MM.1S (cell line): ENCODE measurements at places on chromosomes 3 and 15.

- no peak for DNase-seq
These were observed 165.7 kb downstream of the ZNF385D start for GRCh38 chr3:21585216-21585740.

GRCh38 chr3:169627073-169627472 is 36.4 kb downstream of the MECOM start:
- peak; percentile 97 for DNase-seq

GRCh38 chr3:165523801-165524200 is 313.4 kb downstream of the BCHE start:
- DNase-seq = no peak

DNA sequence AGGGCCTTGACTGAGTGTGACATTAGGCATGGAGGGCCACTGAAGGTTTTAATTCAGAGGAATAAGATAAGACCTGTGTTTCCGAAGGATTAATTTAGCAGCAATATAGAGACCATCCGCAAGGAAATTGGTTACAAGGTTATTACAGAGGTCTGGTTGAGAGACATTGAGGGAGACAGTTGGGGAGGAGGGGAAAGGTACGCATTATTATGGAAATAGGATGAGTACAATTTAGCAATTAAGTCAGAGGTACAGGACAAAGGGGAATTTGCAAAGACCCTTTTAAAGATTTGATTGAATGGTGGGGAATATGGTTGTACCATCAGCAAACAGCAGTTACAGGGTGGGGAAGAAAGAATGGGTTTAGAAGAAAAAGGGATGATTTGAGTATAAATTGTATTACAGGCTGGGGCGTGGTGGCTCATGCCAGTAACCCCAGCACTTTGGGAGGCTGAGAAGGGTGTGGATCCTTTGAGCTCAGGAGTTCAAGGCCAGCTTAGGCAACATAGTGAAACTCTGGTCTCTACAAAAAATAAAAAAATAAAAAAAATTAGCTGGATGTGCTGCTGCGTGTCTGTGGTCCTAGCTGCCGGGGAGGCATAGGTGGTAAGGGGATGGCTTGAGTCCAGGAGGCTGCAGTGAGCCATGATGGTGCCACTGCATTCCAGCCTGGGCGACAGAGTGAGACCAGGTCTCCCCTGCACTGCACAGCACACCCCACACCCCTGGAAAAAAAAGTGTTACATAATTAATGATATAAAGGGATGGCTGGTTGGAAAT is 11.3 kb downstream of the ARL8B start:
- DNase-seq = no peak

- no peak for DNase-seq
These were observed 18.2 kb downstream of the OR5K4 start for GRCh38 chr3:98371853-98372252.

DNA sequence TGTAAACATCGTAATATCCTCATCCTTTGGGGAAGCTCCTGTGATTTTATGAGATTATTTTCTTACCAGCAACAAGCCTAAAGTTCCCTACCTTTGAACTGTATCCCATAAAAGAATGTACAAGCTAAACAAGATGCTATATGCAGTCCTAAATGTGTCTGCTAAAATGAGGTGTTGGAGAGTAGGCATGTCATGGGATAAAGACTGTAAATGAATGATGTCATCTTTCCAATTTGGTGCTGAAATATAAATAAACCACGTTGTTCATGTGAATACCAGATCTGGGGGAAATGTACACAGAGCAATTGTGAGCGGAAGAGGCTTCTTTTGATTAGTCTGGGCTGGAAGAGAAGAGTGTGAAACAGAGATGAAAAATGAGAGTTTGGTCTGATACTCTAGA is 214.9 kb upstream of the WNT5A start:
- no peak for DNase-seq

DNA sequence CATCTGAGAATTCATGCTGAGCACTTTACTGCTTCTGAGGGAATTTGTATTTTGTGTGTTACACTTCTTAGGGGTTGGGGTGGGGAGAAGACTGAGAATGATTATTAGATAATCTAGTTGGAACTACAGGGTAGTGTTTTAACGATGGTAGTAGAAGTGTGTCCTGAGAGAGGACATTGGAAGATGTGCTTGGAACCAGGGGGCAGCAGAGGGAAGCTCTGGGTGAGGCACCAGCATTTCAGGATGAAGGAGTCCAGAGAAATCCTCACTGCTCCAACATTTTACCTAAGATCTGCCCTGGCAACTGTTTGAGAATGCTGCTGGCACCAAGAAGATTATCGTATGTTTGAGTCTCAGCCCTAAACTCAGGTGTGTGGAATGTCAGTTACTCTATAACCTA is 145.5 kb downstream of the SQOR start:
- DNase-seq = no peak

GRCh38 chr15:85523530-85523929 is 143.1 kb downstream of the AKAP13 start:
- DNase-seq = no peak

GRCh38 chr15:73981761-73982221 is 10.3 kb downstream of the STOML1 start:
- no peak for DNase-seq

GRCh38 chr3:125324341-125324740 is 50.8 kb downstream of the ZNF148 start:
- DNase-seq = no peak

- DNase-seq = no peak
These were observed 467.3 kb downstream of the SHQ1 start for GRCh38 chr3:72380711-72381493.

- no peak for DNase-seq
These were observed 62.6 kb downstream of the STARD5 start for GRCh38 chr15:81261172-81261811.

DNA sequence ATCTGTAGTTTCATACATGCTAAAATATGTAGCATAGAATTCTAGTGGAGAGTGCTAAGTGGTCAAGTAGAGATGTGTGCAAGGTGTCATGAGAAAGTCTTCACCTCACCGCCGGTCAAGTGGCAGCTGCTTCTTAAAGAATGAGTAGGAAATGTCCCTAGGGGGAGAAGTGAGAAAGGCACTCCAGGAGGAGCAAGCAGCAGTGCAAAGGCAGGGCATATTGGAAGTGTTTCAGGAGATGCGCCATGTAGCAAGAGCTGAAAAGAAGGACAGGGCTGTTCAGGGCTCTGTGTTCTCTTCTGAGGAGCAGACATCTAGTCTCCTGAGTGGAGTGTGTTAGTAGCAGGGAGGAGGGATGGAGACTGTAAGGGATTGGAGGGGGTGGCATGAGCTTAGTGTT is 312.4 kb upstream of the SEMA6D start:
- no peak for DNase-seq

DNA sequence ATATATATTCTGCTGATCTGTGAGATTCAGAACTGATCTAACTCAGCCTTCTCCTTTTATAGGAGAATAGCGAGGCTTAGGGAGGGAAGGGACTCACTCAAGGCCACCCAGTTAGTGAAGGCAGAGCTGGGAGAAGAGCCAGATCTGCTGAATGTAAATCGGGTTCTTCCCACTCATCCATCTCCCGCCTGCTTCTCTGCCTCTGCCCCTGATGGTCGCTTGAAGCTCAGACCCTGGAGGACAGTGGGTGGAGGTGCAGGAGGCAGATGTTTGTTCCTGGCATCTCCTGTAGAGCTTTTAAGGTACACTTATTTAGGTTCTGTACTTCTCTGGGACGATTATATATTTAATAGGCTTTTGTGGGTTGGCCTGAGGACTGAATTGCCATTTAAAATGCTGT is 4.3 kb downstream of the PDIA5 start:
- DNase-seq = no peak

DNA sequence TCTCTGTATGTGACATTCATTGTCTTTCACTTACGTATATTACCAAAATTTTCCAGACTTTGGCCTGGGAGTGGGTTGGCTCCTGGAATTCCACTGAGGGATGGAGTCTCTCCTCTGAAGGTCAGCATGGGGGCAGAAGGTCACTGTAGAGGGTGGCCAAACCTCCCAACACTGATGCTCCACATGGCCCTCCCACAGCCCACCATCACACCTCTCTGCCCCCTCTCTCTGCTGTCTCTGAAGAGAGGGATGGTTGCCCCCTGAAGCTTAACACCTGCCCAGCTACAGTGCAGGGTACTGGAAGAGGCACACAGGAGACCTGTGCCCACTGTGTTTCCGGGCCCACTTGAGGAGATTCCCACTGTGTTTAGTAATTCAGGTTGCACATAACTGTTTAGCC is 52.2 kb downstream of the CMTM6 start:
- DNase-seq = no peak

DNA sequence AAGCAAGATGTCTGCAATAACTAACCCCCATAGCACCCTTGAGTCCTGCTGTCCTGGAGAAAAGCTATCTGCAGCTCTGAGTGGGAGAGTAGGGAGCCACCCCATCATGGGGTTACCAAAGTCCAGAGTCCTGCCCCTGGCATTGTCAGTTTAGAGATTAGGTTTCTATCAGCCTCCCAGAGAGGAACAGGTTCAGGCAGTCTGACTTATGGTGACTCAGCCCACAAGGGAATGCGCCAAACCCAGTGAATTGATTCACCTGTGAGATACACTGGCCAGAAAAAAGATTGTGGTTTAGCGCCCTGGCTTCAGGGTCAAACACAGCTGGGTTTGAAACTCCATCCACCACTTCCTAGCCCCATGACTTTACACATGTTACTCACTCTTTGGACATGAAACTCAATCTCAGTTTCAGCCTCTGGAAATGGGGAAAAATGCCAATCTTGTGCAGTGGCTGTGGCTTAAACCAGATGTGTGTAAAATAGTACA is 263.6 kb upstream of the HES1 start:
- DNase-seq = peak; percentile 93

GRCh38 chr3:66554178-66554577 is 53.4 kb upstream of the LRIG1 start:
- DNase-seq = peak; percentile 7

DNA sequence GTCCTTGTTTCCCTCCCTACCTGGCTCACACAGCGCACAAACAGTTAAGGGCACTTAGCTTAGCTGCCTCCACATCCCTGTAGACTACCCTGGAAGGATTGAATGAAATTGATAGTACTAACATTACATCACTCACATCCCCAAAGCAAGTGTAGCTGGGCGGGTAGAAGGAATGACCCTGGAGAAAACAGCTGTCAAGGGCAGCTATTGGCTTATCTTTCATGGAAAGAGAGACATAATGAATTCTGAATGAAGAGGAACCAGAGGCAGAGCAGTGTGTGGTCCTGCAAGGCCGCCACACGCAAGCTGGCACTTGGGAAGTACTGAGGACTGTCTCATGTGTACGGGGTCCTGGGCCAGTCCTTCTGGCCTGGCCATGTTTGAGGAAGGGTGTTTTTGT is 369.6 kb upstream of the RGMA start:
- DNase-seq = no peak

DNA sequence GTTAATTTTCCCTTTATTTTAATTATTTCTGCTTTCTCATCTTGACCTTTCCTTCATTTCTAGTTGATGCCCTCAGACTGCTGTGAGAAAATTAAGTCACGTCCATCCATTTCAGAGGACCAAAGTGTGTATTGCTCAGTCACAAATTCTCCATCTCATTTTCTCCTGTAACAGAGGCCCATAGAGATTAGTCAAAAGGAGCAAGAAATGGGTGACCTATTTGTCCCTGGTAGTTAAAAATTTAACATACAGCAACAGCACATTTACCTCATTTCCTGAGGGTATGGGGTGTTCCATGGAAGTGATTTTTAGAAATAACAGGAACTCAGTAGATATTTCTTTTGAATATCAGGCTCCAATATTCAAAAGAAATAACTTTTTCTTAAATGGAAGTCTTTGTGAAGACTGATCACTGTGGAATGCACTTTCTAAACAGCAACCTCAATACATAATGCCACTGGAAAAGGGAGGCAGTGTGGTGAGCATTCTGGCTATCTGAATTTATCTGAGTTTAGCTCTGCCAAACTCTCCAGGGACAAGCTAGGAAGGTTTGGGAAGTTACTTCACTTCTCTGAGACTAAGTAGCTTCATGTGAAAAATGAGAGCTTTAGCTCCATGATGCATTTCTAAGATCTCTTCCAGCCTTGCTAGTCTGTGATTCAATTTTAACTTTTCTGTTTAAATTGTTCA is 808.2 kb downstream of the SQOR start:
- DNase-seq = no peak

- DNase-seq = no peak
These were observed 81.7 kb upstream of the NPHP3 start for GRCh38 chr3:132803889-132804288.

GRCh38 chr3:189331002-189331418 is 159.2 kb downstream of the TPRG1 start:
- DNase-seq = no peak

DNA sequence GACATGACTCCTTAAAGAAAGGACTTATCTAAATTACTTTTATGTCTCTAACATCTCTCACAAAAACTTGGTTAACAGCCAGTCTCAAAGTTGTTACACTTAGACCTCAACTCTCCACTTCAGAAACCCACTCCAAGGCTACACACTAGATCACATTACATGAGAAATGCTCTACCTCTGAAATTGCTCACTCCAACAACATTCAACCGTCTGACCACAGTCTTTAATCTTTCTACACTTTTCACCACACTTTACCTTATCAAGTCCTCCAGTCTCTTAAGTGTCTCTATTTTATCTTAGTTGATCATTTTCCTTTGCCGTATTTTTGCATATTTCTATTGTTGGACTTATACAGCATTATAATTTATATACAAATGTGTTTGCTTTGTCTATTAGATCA is 5.8 kb downstream of the SLC12A6 start:
- no peak for DNase-seq

DNA sequence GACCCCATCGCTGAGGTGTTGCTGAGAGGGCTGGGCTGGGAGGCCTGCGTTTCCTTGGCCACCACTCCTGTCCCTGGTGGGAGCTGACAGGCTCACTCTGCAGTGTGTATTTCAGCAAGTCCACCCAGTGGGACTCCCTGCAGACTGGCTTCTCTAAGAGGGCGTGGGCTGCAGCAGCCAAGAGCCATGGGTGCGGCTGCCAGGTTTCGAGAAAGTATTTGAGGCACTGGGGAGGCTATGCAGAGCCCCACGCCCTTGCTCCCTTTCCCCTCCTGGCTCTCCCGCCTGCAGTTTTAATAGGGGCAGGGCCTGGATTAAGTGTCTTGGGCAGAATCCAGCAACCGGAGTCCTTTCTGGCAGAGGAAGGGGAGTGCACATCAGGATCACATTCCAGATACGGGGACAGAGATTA is 242.1 kb downstream of the THSD4 start:
- no peak for DNase-seq

DNA sequence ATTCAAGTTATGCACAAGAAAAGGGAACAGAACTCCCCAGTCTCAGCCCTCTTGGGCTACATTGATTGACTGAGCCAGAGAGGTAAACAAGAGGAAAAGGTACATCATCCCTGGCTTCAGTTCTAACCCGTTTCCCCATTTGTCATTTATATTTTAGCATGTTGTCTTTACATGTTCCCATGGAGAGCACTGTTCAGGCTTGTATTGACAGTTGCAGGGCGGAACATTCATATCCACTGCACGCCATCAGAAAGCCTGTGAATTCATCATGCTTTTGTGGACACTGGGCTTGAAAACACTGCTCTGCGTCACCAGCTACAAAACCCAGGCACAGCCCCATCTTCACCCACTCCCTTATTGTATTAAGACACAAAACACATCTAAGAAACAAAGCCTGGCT is 240.9 kb upstream of the EIF1B start:
- no peak for DNase-seq

- peak; percentile 97 for DNase-seq
These were observed 61.7 kb downstream of the FNDC3B start for GRCh38 chr3:172101107-172101506.
